Astrocyte of the cerebellum (primary cell): ENCODE measurements at places on chromosomes 11 and 22.

DNA sequence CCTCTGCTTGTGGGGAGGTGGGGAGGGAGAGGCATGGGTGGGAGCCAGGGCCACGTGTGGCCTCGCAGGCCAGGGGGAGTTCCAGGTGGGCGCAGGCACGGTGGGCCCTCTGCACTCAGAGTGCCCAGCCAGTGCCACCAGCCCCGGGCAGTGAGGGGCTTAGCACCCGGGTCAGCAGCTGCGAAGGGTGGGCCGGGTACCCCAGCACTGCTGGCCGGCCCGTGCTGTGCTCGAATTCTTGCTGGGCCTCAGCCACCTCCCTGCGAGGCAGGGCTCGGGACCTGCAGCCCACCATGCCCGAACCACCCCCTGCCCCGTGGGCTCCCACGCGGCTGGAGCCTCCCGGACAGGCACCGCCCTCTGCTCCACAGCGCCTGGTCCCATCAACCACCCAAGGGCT lies 1277.2 kb downstream of the JRKL start:
- DNase-seq = no peak

- DNase-seq = no peak
Measured at GRCh38 chr22:19056951-19057401, 65.2 kb downstream of the DGCR2 start.

DNA sequence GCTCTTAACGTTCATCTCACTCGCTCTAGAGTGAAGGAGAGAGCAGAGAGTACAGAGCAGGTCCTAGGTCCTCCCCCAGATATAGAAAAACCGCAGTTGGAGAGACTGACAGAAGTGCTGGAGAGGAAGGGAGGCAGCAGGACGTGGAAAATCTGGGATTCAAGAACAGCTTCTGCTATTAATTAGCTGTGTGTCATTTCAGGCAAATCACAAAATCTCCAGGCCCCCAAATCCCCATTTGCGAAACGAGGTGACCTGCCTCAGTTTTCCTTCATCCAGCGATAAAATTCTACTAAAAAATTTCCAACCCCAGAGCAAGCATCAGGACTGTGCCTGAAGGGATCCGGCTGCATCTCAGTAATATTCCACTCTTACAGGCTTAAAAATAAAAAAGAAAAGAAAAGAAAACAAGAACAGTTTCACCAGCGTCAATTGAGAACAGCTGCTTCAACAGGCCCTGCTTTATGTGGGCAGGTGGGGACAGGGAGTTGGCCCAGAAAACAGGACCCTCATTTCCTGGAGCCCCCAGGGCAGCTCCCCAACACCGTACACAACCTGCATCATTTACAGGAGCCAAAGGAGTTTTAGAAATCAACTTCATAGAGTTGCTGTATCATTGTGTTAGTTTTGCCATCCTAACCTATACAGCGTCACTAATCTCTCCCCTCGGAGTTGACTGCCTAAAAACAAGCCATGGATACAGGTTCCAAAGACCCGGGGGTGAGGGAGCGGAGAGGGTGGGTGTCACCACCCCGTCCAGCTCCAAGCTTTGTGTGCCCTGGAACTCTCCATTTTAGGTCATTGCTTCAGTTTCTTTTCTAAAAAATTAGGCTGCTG lies 2.3 kb upstream of the MALAT1 start:
- DNase-seq = no peak

DNA sequence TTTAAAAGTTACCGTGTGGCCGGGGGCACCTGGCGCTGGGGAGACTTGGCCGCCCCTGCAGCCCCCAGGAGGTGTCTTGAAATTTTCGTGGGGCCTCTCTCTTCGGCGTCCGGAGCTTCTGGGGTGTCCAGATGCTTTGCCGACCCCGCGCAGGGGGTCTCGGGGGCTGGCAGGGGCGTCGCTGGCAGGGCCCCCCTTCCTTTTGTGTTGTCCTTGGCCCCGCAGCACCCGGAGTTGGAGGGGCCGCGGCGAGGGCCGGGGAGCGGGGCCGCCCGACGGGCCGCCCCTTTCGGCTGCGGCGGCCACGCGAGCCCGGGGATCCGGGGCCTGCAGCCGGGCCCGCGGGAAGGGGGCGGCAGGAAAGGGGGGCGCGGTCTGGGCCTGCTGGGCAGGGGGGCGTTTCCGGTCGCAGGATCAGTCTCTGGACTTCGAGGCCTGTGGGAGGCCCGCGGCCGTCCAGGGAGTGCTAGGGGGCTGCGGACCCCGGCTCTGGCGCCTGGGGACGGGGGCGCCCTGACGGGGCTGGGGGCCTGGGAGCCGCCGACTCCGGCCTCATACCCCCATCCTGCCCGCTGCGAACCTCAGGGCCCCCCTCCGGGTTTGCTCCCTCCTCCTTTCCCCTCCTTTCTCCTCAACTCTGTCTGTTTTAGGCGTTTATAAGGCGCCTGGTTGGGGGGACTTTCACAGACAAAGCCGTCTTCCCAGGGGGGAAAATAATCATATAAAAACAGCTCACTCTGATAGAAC lies 869 bp downstream of the ZC3H7B start:
- no peak for DNase-seq

DNA sequence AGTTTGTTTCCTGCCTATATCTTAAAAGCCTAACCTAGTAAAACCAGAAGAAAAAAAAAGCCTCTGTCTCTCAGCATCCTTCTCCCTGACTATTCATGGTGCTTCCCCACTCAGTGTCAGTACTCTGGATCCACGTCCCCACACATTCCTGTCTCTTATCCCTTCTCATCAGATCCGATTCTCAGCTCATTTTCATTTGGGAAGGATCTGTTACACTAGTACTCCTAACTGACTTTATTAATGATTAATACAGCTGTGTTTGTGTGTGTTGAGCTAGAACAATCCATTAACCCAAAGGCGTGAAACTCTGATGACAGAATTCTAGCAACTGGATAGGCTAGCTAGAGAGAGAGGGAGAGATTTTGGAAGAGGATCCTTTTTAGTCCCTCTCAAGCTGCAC lies 1.5 kb downstream of the PRRG4 start:
- DNase-seq = no peak

DNA sequence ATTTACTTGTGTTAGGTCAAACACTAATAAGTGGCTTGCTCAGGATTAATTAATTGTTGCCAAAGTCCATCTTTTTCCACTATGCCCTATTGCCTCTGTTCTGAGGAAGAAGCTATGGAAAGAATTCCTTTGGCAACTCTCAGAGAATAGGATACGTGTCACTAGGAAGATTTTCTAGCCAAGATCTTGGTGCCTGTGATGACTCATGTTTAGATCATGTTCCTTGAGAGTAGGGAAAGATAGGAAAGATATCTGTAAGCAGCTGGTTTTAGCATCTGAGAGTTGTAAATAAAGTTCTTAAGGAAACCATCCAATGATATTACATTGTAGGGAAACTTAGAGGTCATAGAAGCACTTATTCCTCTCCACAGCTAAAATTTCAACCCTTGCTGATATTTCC lies 15.7 kb downstream of the SLN start:
- DNase-seq = peak; percentile 78

GRCh38 chr22:27937453-27937852 lies 18.4 kb upstream of the PITPNB start:
- DNase-seq = no peak

- no peak for DNase-seq
Measured at GRCh38 chr11:20002312-20003216, 157.7 kb downstream of the DBX1 start.

DNA sequence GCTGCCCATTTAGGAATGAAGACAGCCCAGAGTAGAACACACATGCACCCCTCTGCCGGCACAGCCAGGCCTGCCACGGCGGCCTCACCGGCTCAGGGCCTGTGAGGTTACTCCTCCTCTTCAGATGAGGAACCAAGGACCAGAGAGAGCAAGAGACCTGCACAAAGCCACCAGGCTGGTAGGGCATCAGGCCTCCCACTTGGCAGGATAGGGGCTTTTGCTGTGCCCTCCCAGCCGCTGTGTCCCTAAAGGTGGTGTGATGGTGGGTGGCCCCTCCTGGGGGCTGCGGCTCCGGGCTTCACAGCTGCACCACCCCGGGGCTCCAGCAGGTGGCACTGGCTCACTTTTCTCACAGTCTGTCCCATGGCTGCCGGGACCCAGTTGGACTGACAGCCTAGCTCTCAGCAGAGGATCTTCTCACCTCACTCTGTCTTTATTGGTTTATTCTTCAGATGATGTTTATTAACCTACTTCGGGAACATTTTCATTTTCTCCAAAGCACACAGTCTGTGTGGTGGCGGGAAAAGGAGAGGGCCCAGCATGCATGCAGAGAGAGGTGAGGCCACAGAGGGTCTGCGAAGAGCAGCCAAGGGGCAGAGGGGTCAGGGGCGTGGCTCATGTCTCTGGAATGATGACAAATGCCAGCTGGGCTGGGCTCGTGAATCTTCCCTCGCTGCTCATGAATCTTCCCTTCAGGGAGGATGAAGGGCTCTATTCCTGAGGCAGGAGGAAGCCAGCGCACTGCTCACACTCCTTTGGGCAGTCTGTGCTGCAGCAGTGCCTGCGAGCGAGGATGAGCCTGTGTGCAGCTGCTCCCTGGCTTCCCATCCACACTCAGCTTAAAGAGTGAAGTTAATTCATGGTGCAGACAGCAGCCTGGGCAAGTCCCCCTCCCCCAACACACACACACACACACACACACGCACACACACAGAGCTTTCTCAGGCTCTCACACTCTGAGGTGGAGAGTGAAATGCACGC lies 101.1 kb upstream of the PITPNB start:
- DNase-seq = no peak

- no peak for DNase-seq
Measured at GRCh38 chr11:36426226-36426848, 83.7 kb downstream of the TRAF6 start.

- no peak for DNase-seq
Measured at GRCh38 chr11:74749127-74749964, 697 bp downstream of the RNF169 start.

GRCh38 chr11:61896665-61897386 lies 5.5 kb upstream of the FADS3 start:
- no peak for DNase-seq

DNA sequence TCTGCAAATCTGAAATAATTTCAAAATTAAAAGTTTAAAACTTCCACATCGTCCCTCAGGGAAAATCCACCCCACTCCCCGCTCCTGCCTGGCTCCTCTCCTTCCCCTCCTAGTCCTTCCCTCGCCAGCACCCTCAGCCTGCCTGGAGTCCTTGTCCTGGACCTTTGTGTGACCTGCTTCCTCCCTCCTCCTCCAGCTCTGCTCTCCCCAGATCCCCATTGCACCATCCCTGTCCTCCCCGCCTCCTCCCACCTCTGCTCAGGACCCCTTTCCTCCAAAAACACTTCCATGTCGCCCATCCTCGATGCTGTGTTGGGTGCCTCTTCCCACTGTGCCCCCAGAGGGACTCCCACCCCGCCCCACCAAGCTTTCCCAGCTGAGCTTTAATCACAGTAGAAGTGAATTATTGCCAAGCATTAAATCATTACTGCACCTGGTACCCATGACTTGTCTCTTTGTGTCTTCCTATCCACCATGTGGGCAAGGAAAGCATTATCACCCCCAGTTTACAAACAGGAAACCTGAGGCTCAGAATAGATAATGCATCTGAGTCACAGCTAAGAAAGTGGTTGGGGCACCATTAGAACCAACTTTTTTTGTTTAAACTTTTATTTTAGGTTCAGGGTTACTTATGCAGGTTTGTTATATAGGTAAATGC lies 2.4 kb upstream of the ZP1 start:
- DNase-seq = no peak

GRCh38 chr11:7677071-7677470 lies 3.8 kb upstream of the CYB5R2 start:
- DNase-seq = peak; percentile 27

GRCh38 chr11:43245466-43245865 lies 66.3 kb upstream of the API5 start:
- DNase-seq = no peak

GRCh38 chr11:115819014-115819413 lies 314.8 kb upstream of the CADM1 start:
- no peak for DNase-seq

DNA sequence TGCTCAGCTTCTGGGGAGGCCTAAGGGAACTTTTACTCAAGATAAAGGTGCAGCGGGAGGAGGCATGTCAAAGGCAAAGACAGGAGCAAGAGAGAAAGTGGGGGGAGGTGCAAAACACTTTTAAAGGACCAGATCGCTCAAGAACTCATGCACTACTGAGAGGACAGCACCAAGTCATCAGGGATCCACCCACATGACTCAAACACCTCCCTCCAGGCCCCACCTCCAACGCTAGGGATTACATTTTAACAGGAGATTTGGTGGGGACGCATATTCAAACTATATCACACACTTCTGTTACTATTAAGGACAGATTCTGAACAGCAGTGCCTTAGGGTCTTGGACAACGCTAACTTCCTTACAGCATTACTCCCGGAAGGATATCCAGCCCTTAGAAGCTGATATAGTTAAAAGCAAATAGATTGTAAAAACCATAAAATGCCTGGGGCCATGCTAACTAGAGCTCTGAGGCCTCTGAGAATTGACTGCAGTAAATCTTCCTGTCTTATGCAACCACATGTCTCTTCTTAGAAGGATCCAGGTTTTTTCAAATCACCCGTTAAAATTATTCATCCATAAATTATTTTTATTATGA lies 16.7 kb upstream of the ZC3H12C start:
- no peak for DNase-seq

DNA sequence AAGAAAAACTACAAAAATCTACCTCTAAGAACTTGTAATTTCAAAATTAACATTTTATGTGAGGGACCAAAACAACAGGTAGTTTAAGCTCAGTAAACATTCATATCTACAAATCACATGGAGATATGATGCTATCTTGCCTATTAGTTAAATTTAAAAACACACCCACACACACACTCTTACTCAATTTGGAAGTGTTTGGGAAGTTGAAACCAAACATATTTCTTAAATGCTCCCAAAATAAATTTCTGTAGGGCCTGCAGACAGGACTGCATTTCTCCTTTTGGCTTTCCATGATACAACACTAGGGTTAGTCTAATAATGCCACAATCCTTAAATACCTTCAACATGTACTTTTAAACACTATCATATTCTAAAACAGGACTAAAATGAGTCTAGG lies 7.0 kb downstream of the PITPNB start:
- DNase-seq = no peak

- DNase-seq = no peak
Measured at GRCh38 chr11:33454264-33454663, 197.1 kb downstream of the HIPK3 start.
